Adrenal gland (tissue), 19 donors: ENCODE measurements at places on chromosomes 12 and 14. TPM values are rescaled to one million over a fixed set of nuclear protein-coding genes. Genes with fewer than 3 reads are reported as not detected.

DNA sequence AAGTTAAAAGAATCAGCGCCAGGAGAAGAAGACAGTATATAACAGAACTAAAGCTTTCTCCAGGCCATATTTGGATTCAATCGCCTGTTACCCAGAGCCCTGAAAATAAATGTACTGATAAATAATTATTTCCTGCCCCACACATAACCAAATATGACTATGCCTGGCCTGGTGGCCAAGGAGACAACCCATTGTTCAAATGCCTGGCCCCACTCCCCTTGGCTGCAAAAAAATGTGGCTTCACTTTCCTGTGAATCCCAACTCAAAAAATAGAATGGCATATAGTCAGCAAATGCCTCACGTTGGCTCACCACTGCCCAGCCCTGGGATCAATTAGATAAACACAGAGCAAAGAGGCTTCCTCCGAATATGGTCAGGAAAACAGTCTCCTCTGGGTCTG, 472.1 kb downstream of the BCL11B start:
- no peak for DNase-seq

DNA sequence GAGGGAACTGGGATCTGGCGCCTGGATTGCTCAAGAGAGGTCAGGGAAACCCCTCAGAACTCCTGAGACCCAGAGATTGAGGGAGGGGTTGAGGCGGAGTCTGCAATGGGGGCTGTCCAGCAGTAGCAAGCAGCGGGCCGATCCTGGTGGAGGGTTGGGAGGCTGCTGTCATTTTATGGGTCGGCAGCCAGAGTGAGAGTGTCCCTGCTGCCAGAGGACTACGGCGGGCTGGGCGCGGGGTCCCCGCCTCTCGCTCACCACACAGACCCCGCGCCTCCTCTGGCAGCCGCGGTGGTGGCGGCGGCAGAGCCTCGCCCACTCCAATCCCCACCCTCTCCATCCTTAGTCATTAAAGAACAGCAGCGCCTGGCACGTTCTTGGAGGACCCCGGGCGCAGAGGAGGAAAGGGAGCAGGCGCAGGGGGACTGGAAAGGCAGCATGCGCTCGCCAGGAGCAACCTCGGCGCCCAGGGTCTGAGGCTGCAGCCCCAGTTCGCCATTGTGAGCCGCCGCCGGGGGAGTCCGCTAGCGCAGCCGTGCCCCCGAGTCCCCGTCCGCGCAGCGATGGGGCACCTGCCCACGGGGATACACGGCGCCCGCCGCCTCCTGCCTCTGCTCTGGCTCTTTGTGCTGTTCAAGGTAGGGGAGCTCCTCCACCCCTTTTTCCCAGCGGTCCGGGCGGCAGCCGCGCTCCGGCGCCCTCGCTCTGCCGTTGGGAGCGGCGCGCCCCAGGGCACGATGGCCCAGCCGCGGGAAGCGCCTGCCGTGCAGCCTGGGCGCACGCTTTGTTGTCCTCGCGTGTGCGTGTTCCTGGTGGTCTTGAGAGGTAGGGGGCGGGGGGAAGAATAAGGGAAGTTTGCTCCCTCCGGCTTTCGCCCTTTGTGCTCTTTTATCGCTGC, at the start of gene PTPRO:
Gene PTPRO, plus strand, starts transcription at position 345 of the 898 bp plus-strand sequence.
- DNase-seq = no peak

- DNase-seq = no peak
Observed at GRCh38 chr12:5713599-5714081, 231.4 kb downstream of the ANO2 start.

- DNase-seq = no peak
Observed at GRCh38 chr14:44352201-44352600, 154.9 kb downstream of the FSCB start.

OTX2 gene
- polyA plus RNA-seq = not detected

MFAP5 gene
- polyA plus RNA-seq = 22.8 TPM

PLCZ1 gene
- polyA plus RNA-seq = not detected
